Motor neuron (in vitro differentiated cells): ENCODE measurements at places on chromosomes 6 and 20. TPM values are rescaled to one million over a fixed set of nuclear protein-coding genes. Genes with fewer than 3 reads are reported as not detected.

BPIFB4 gene
- total RNA-seq, result 0.21 TPM in 1 of 2 replicates, not detected in the other

TUBB1 gene
- total RNA-seq, result 2.2 and 2.3 TPM in 2 replicates

LHFPL5 gene
- not detected in 2 replicates for total RNA-seq

GRM4 gene
- total RNA-seq, result 0.56 and 1.0 TPM in 2 replicates

OGFRL1 gene
- total RNA-seq, result 12.1 and 16.3 TPM in 2 replicates

TMEM217 gene
- total RNA-seq, result 0.57 and 0.73 TPM in 2 replicates

DEFB114 gene
- total RNA-seq, result not detected in 2 replicates

TAGAP gene
- total RNA-seq, result 0.09 and 0.13 TPM in 2 replicates

MDFI gene
- total RNA-seq, result 20.2 and 21.2 TPM in 2 replicates

ROMO1 gene
- 262 and 328 TPM in 2 replicates for total RNA-seq

FOXA2 gene
- total RNA-seq, result 0.46 TPM in 1 of 2 replicates, not detected in the other

MOG gene
- total RNA-seq, result 0.31 TPM in 1 of 2 replicates, not detected in the other
